ENCODE measurements at places on chromosomes 6 and 20.

GRCh38 chr6:90807791-90808701 lies 221.2 kb upstream of the MAP3K7 start:
- no peak for DNase-seq

DNA sequence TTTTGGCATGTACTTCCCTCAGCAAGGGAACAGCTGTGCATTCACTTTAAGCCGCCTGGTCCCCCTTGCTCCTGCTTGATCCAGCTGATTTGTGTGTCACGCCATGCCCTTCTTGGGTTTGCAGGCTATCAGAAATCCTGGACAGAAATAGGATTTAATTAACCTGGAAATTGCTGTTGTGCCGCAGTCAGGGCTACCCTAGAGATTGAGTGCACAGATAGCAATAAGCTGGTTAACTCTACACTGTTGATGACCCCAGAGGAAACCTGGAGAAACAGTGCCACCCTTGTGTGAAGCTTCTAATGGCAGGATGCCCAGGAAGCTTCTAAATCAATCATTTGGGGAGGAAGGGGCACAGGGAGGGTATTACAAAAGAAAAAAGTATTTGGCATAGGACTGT lies 199.0 kb downstream of the JARID2 start:
- no peak for DNase-seq

DNA sequence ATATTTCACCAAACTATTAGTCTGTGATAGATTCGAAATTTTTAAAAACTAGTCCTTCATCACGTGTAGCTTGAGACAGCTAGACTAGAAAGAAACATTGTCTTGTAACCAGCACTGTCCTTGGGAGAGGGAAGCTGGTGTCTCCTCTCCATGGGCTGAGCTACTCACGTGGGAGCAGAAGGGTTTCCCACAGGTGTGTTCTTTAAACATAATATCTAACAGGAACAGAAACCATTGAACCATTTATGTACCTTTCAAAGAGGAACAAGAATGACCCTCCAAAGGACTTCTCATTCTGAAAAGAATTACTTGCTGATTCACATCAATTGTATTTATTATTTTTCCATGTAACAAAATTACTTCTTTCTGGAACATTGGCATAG lies 72.4 kb upstream of the SYNJ2 start:
- no peak for DNase-seq

DNA sequence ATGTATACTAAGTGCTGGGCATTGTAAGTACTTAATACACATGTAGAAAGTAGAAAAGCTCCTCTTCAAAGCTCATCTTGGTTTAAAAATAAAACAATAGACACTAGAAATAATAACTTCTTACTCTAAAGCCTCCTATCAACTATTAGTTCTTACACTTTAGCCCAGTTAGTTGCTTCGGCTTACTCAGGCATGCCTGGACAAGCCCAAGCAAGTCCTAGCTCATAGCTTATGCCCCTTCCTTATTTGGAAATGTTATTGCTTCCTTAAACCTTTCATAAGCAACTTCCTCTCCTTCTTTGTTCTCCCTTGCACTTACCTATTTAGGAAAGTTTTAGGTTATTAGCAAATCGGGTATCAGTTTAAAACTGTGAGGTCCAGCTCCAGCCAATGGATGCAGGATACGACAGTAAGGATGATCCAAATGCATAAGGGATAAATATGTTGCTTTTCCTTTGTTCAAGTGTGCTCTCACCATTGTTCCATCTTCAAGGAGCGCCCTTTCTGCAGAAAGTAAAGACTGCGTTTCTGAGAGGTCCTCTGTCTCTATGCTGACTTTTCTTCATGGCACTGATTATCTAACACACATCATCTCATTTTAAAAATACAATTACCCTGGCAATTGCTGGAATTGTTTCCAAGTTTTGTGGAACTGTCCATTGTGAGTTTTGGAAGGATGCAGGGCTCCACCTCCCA lies 12.3 kb downstream of the TMEM30A start:
- peak; percentile 78 for DNase-seq

- no peak for DNase-seq
These were observed 5.9 kb downstream of the EEF1A2 start for GRCh38 chr20:63492982-63493381.

- no peak for DNase-seq
These were observed 101.4 kb upstream of the BEND6 start for GRCh38 chr6:56853541-56853940.

- no peak for DNase-seq
These were observed 140.9 kb downstream of the ADGB start for GRCh38 chr6:146739696-146740095.

DNA sequence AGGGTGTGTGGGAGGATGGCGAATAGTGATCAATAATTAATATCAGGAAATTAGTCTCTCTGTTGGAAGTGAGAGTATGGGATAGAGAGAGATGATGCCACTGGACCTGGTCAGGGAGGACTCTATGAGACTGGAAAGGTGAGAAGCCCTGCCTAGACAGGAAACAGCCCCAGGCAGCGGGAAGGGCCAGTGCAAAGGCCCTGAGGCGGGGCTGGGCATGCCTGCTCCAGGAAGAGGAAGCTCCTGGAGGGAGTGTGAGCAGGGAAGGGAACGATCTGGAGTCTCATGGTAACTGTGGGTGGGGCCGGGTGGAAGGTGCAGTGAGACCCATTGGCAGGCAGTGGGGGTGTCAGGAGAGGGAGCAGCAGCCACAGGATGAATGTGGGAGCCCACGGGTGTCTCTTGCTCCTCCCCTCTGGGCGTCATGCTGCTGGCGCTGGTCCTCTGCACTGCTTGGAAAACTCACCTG lies 1.8 kb upstream of the CST3 start:
- DNase-seq = no peak

- DNase-seq = no peak
These were observed 220.0 kb upstream of the FOXQ1 start for GRCh38 chr6:1091900-1092299.

GRCh38 chr6:117188627-117189201 lies 76.6 kb upstream of the VGLL2 start:
- no peak for DNase-seq

- no peak for DNase-seq
These were observed 12.1 kb downstream of the TFAP2A start for GRCh38 chr6:10402648-10403311.

DNA sequence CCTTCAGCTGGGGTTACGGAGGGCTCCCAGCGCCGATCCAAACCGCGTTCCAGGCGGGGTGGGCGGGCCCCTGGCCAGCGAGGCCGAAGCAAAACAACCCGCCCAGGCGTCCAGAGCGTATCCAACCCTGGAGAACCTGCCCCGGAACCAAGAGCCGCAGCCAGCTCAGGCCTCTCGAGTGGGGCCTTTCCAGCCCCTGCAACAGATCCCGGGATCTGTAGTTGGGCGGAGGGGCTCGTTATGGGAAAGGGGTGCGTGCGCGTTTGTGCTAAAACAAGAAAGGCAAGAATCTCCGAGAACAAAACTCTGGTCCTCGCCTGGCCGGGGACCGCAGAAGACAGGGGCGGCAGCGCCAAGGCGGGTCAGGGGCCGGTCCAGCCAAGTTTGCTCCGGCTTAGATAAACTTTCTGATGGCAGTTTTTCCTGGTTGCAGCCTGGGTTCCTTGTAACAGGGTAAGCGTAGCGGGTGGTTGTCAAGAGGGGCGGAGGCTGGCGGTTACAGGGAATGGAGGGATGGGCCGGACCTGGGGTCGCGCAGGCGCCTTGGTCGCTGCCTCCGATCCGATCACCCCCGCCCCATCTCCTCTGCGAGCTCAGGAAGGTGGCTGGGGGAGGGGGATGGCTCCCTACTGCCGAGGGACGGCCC lies 448 bp upstream of the RIN2 start:
- peak; percentile 91 for DNase-seq

DNA sequence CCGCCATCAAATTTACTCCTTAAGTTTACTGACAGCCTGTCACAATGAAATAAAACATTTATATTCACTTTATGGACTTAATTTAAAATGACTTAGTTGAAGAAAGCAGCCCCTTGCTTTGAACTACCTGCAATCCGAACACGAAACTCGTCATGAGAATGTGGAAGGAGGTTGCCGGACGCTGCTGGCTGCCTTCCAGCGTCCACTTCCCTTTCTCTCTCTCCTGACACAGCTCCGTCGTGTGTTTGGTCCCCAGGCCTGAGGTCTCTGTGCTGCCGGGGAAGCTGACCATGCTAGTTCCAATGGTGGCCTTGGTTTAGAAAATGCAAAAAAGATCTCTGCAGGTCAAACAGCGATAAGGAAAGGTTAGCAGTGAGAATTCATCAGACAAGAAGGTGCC lies 519.7 kb downstream of the CDH26 start:
- DNase-seq = no peak

DNA sequence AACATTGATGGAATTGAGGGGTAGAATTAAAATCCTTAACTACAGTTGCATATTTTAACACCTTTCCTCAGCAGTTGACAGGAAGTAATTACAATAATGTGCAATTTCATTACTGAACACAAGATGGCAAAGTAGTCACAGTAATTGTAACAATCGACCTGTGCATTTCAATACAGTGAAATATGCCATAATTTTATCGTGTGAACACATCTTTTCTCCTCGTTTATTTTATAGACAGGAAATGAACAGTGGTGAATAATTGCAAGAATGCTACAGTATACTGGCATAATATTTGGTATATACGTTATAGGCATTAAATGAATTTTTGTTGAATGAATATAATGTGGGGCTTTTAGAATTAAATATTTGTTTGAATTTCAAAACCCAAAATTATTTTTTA lies 25.0 kb downstream of the CYB5R4 start:
- DNase-seq = peak; percentile 53

GRCh38 chr6:150770637-150771036 lies 94.9 kb upstream of the MTHFD1L start:
- DNase-seq = peak; percentile 24

GRCh38 chr6:135449246-135449645 lies 48.3 kb downstream of the AHI1 start:
- DNase-seq = no peak

DNA sequence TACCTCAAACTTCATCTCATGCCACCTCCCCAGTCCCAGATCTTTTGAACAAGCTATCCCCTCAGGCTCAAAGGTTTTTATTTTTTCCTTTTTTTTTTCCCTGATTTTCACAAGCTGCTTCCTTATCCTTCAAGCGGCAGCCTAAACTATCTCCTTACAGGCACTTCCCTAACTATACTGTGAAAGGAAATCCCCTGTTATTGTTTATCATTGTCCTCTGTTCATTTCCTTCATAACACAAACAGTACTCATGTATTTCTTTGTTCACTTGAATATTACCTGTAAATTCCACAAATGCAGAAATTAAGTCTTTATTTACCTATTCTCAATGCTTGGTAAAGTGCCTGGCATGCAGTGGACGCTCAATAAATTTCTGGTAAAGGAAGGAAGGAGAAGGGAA lies 48.9 kb downstream of the ME1 start:
- DNase-seq = no peak

- no peak for DNase-seq
These were observed 10.5 kb downstream of the FYN start for GRCh38 chr6:111862741-111863140.

DNA sequence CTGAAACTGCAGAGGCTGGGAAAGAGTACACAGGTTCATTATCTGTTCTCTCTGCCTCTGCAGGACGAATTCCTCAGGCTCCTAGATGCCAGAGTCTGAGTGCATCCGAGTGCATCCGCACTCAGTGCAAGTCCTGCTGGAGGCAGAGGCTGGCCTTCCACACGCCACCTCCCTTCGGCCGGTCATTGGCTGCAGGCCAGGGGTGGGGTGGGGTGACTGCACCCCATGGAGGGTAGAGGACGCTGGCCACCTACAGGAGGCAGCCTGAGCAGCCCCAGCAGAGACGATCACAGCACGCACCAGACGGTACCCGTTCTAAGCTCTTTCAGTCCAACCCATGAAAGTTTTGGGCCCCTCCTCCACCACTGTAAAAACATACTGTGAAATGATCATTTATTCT lies 11.7 kb downstream of the SFT2D1 start:
- no peak for DNase-seq
